HepG2 (cell line): ENCODE measurements at places on chromosomes 16 and 17.

DNA sequence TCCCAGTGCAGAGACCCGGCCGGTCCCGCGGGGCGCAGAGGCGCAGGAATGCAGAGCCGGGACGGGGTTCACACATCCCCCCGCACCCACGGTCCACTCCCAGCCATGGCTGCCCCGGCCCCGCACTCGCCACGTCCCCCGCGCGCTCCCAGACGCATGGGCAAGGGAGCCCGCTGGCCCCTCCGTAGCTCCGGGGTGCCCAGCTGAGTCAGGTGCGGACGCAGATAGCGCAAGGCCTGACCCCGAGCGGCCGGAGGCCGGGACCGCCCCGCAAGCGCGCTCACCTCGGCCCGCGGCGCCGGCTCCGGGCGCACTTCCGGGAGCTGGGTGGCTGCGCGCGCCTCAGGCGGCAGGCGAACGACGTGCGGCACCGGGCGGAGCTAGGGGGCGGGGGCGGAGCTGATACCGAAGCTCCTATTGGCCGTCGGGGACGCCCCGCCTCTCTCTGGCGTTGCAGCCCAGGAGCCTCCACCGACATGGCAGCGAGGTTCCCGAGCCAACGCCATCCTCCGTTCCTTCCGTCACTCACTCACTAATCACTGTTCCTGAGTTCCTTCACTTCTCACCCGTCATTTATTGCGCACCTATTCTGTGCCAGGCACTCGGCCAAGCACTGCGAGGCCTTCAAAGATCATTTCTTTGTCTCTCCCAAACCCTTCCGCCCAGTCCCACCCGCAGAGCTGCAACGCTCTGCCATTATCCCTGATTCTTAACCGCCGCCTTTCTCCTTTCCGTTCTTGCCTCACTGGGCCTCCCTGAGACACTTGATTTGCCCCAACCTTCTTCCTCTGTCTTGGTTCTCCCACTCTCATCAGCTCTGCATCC lies at the start of gene ZNF18:
Gene ZNF18, minus strand, starts transcription at position 329 of the 825 bp plus-strand sequence. CDS start 4,646 bp downstream, outside the sequence.
- DNase-seq: peak; percentile 82

DNA sequence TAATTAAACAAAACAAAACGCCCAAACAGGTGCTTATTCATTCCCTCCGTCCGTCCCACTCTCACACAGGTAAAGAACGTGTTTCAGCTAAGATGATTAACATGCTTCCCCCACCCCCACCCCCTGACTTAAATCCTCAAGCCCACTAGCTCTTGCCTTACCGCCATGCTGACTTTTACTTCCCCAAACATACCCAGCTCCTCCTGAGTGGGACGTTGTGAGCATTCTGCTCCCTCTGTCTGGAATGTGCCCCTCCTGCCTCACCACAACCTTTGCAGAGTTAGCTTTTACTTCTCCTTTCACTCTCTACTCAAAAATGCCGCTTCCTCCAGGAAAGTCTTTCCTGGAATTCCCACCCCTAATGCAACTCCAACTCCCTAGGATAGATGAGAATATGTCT lies 774.0 kb upstream of the RBFOX1 start:
- no peak for DNase-seq

GRCh38 chr17:31549121-31549524 lies 157.6 kb downstream of the RAB11FIP4 start:
- DNase-seq: peak; percentile 31

- DNase-seq: no peak
Observed at GRCh38 chr17:59149051-59149450, 5.9 kb downstream of the SKA2 start.

- no peak for DNase-seq
Observed at GRCh38 chr17:73939806-73940205, 263.7 kb upstream of the RPL38 start.

- no peak for DNase-seq
Observed at GRCh38 chr17:75440738-75441448, 15.5 kb upstream of the TMEM94 start.

GRCh38 chr16:19003935-19004334 lies 20.2 kb downstream of the TMC7 start:
- peak; percentile 53 for DNase-seq

- no peak for DNase-seq
Observed at GRCh38 chr16:23384878-23385277, 68.1 kb downstream of the COG7 start.

- no peak for DNase-seq
Observed at GRCh38 chr16:75458439-75458838, 6.0 kb downstream of the TMEM170A start.

GRCh38 chr16:17370223-17370707 lies 100.5 kb downstream of the XYLT1 start:
- DNase-seq: no peak

DNA sequence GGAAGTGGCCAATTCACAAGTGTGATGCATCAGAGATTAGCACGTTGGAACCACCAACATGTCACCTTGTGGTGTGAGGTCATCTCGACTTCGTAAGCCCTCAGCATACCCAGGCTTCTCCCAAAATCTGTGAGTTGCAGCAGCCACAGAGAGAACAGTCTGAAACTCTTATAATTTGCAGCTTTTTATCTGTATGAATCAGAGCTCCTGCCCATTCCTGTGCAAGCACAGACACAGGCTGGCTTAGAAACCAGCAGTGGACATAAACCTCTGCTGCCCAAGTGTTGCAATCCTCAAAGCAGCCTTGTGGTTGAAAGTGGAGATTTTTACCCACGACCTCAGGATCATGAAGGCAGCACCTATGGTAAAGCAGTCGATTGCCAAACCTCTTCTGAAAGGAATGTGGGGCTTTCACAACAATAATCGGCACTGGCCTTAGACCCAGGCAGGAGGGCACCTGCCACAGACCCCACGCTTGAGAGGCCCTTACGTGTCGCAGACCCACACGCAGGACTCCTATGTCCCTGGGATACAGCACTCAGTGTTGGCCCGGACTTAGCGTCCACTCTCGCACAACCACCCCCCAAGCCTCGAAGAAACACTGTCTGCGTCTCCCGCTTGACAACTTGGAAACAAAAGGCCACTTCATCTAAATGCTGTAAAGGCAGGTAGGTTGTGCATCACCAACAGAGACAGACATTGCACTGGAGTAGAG lies 24.5 kb upstream of the OSGIN1 start:
- DNase-seq: peak; percentile 75

GRCh38 chr17:29111816-29112499 lies 68.2 kb downstream of the MYO18A start:
- DNase-seq: peak; percentile 41

GRCh38 chr16:47317465-47318240 lies 143.2 kb downstream of the ITFG1 start:
- no peak for DNase-seq

- DNase-seq: no peak
Observed at GRCh38 chr16:47939680-47940079, 216.1 kb downstream of the ABCC12 start.
